ENCODE measurements at places on chromosomes 5 and 9. TPM values are rescaled to one million over a fixed set of nuclear protein-coding genes. Genes with fewer than 3 reads are reported as not detected.

DNA sequence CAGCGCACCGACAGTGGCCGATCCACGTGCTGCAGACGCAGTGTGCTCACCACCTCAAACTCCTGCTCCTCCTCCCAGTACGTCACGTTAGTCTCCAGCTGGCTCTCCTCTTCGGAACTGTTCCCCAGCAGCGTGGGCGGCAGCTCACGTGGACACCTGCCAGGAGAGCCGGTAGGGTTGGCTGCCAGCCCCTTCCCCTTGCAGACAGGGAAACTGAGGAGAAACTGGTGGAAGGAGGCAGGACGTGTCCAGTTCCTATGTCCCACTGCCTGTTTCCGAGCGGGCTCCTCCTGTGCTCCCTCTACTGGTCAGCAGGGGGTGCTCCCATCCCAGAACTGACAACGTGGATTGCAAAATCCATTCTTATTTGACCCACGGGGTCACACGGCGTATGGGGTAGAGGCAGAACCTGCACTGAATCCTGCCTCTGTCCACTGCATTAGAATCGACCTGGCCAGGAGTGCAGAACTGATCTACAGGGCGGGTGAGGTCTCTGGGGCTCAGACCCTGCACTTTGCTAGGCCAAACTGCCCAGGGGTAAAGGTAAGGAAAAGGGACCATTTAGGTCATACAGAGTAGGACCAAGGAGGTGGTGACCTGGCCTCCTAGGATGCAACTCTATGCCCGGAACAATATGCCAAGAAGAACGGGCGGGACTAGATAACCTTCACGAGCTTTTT lies 25.7 kb downstream of the PDGFRB start:
- H3K4me1 ChIP-seq = no peaks in the 10 kb centered on the region
- H3K36me3 ChIP-seq = no peaks in the 10 kb centered on the region
- H3K4me3 ChIP-seq = no peak overlapping the region
- H3K27ac ChIP-seq = no peak overlapping the region
- no peaks in the 10 kb centered on the region for H3K27me3 ChIP-seq

GRCh38 chr5:14062178-14062577 lies 81.0 kb upstream of the TRIO start:
- no peaks in the 10 kb centered on the region for H3K36me3 ChIP-seq
- H3K27ac ChIP-seq = no peak overlapping the region
- DNase-seq = no peak
- no peak overlapping the region for H3K4me3 ChIP-seq
- H3K27me3 ChIP-seq = no peaks in the 10 kb centered on the region

PRDM9 gene
- total RNA-seq = not detected

GRCh38 chr9:120846251-120846889 lies 3.6 kb upstream of the PSMD5 start:
- peak overlapping the region; percentile 79 for H3K27ac ChIP-seq
- H3K4me3 ChIP-seq = no peak overlapping the region
- no peaks in the 10 kb centered on the region for H3K36me3 ChIP-seq

DNA sequence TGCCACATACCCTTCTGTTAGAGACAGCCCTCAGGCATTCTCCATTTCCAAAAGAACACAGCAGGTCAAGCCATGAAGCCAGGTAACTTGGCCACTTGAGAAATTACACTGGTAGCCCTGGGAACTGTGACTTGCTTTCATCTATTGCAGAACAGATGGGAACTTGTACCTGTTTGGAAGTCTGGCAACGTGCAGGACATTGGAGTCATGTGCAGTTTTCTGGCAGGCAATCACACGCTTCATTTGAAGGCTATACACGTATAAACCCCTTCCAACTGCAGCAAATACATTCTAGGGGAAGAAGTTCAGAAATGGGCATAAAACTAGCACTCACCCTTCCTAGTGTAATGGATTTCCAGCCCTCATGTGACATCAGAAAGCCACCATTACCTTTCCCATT lies 54.0 kb downstream of the WDR41 start:
- no peak overlapping the region for H3K4me3 ChIP-seq
- no peak for DNase-seq
- no peaks in the 10 kb centered on the region for H3K27me3 ChIP-seq
- H3K4me1 ChIP-seq = no peaks in the 10 kb centered on the region

DNA sequence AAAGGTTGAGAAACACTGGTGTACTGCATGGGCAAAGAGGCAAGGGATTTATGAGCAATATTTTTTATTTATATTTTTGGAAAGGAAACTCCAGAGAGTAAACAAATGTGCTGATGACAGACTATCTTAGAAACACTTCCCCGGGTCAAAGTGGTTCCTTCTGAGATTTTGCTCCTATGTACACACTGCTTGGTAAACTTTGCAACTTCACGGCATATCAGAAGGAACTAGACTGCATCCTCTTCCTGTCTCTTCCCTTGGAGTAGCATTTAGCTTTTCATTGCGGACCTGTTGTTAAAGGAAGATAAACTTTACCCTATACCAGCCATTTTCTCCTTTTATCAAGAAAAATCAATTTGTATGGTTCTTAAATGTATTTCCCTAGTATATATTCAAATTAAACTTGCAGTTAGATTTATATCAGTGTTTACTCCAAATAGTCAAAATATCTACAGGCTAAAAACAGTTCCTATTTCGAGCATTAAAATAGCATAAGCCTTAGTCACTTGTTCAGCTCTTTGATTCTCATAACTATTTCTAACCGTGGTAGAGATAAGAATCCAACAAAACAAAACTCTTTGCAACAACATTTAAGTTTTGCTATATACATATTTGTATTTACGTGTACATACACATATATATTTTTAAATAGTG lies 48.0 kb upstream of the LRRC19 start:
- no peak overlapping the region for H3K4me3 ChIP-seq
- DNase-seq = peak; percentile 22
- no peaks in the 10 kb centered on the region for H3K4me1 ChIP-seq

Data from cardiac muscle cell (in vitro differentiated cells and primary cell).